Activated T-helper 9 cell treated with anti-CD3 and anti-CD28 coated beads, Interleukin-2, amount 50 U/mL, for 16 hours (primary cell): ENCODE measurements at places on chromosomes 4 and X.
A peak's percentile ranks its signal among the peaks of the same experiment; 100 is the strongest.

DNA sequence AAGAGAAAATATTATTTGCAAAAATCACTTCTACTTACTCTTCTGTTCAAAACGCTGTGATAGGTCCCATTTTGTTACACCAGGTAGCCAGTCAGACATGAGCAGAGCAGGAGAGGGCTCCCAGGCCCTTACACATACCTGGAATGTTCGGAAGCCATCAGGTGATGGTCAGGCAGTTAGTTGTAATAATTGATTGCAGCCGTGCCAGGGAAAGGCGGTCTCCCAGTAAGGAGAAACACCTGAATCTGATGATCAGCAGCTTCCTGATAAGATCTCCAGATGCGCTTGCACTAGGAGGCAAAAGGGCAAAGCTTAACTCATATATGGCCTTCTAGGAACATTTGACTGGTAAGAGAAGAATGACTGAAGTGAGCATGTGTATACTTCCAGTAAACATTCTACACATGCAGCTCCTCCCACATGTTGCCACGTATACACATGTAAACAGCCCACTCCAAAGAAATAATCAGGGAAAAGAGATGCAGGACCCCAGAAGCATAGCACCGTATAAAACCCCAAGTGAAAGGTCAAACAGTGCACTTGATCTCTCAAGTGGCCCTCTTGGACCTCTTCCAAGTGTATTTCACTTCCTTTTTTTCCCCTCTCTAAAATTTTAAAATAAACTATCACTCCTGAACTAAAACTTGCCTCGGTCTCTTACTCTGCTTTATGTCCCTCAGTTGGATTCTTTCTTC is 1338.0 kb downstream of the FSTL5 start:
- no peak for DNase-seq

DNA sequence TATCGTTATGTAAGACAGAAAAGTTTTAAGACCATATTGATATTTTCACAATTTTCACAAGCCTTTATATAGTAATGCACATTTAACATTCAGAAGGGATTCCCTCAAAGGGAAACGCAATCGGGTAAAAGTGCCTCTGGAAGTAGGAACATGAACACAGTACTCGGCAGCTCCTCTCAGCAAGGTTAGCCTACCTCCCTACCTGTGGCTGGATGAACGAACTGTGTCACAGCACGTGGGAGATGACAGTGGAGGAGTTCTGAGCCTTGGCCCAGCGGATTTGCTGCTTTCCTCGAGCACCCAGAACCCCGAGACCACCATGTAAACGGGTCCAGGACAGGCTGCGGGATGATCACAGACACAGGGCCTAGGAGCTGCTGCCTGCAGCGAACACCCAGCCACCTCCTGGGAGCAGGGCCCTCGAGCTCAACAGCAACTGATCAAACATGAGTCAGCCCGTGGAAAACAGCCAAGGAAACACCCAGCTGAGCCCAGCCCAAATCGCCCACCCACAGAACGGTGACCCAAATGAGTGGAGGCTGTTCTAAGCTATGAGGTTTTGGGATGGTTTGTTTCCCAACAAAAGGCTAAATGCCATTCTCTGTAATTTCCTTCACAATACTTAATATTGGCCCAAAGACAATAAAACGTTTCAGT is 30.4 kb downstream of the FAT1 start:
- DNase-seq = no peak

- no peak for DNase-seq
Observed at GRCh38 chr4:15031197-15031596, 28.9 kb downstream of the CPEB2 start.

GRCh38 chr4:95847908-95848460 is 8.1 kb downstream of the PDHA2 start:
- DNase-seq = no peak

DNA sequence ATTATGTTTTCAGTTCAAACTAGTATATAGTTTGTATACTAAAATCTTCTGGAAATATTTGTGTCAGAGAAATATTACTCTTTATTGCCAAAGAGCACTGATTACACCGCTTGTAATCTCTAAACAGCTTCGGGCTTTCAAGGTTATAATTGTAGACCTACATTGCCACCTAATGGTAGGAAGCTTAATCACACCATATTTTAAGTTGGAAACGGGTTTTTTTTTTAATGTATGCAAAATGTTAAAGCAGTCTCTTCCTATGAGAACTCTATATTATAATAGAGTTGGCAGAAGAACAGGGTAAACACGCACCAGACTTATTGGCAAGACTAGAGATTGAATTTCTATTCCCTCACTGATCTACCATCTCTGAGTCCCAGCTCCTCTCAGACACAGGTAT is 19.5 kb upstream of the NFXL1 start:
- no peak for DNase-seq

- DNase-seq = no peak
Observed at GRCh38 chr4:178632415-178632814, 1190.2 kb upstream of the AGA start.

DNA sequence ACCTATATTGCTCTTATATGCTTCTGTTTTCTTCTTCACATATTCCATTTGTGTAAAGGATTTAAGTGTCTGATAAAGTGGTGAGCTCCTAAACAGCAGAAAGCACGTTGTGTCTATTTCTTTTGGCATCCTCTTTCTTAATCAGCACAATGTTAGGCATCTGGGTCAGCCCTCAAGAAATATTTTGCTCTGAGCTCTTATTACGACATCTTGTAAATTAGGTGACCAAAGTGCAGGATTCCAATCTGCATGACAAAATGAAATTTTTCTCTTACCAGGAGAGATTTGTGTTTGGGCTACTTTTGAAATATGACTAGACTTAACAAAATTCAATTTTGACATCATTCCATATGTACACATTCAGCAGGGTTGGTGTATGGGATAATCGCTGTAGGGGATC is 210.0 kb upstream of the IGFBP7 start:
- no peak for DNase-seq

DNA sequence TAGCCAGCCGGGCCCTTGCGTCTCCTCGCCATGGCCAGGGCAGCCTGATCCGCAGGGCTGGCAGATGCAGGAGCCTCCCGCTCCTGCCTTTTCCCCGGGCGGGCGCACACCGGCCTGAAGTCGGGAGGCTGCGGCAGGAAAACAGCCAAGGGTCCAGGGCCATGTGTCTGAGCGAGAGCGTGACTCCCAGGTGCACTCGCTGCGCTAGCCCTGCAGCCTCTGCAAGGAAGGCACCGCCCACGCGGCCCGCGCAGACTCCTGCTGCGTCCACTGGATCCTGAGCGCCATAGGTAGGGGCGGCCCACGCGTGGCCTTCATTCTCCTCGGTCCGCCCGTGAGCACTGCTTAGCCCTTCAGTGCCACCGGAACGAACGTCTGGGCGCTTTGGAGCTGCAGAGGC is 379.9 kb downstream of the TRAM1L1 start:
- DNase-seq = peak; percentile 0

GRCh38 chr4:188021548-188022249 is 26.1 kb downstream of the ZFP42 start:
- no peak for DNase-seq

GRCh38 chr4:29565256-29565655 is 1154.9 kb upstream of the PCDH7 start:
- DNase-seq = no peak

DNA sequence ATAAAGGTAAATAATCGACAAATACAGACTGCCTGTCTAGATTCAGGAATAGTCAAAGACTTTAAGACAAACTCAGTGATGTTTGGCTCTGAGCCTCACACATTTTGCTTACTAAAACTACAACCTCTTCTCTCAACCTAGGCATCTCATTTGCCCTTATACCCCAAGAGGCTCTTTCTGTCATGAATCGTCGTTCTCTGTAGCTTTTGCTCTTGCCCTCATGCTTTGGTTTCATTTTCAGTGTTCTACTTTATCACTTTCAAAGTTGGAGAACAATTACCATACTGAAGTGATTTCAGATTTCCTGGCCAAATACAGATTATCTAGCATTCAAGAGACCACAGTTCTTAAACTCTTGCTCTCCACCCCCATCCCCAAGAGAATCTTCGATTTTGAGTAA is 114.1 kb upstream of the RAP2C start:
- no peak for DNase-seq

DNA sequence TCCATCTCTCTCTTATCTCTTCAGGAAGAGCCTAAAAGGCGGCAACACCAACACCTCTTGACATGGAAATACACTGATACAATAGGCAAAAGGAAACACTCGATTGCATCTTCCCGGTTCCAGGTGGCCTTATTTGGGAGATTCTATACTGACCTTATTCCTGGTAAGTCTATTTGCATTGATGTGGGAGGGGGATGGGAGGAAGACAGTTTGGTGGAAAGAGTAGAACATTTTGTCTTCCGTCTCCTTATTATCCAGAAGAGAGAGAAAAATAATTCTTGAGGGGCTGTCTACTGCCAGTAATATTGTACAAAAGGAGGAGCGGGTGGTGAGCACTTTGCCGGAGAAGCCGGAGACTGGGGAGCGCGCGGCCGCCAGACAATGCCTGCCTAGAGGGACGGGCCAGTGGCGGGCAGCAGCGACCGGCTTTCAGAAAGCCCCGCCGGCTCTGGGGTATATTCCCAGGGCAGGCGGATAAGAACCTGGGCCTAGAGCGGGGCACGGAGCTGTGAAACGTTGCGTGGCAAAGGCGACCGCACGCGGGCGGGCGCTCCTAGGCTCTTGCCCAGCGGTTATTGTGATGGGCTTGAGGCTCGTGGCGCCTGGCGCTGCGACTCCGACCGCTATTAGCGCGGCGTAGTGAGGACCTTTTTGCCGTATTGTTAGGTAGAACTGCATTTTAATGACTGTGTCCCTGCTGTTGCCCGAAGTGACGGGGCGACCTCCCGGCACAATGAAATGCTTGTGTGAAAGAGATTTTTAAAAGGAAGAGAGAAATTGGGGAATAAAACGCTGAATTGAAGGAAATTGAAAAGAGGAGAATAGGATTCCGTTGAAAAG is 518 bp downstream of the PRDM8 start:
- DNase-seq = no peak

GRCh38 chr4:140052050-140052449 is 101.9 kb downstream of the MAML3 start:
- DNase-seq = no peak

GRCh38 chr4:31069151-31069550 is 349.0 kb downstream of the PCDH7 start:
- DNase-seq = no peak

- DNase-seq = no peak
Observed at GRCh38 chr4:26942871-26943270, 82.2 kb downstream of the STIM2 start.

- no peak for DNase-seq
Observed at GRCh38 chr4:187999406-187999932, 3.9 kb downstream of the ZFP42 start.

DNA sequence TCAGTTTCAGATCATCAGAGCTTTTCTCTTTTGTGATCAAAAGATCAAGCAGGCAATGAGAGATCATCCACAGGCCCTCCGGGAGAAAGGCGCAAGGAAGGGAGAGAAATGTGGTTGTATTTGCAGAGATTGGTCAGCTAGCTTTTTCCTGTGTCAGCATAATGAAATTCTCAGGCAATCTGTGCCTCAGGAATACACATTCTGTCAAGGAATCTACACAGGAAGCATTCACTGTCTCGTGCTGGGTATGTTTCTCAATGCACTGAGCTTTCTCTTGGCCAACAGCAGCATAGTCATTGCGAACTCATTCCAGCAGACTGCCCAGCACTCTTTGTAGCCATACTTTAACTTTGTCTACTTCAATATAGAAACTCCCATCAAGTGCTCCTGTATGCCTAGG is 413.7 kb downstream of the PPP3CA start:
- DNase-seq = no peak

GRCh38 chr4:47835494-47835893 is 2.4 kb downstream of the CORIN start:
- DNase-seq = no peak

DNA sequence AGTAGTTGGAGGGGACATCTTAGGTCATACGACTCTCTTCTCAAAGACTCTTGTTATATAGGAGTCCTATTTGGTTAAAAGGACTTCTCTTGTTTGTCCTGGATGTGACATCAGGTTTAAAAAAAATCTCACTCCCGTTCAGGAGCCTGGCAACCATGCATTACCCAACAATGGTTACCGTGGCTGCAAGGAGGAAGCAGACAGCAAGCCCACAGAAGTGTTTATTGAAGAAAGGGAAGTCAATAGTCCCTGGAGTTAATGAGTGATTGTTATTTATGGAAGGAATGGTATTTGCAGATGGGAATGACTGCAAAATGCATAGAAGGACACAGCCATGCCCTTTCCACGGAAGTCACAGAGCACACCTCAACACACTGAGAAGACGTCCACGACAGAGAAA is 75.9 kb upstream of the ENPP6 start:
- DNase-seq = no peak

GRCh38 chrX:137195991-137196390 is 162.2 kb upstream of the GPR101 start:
- no peak for DNase-seq

GRCh38 chrX:109856974-109857373 is 123.9 kb upstream of the ACSL4 start:
- DNase-seq = no peak
